ENCODE measurements at places on chromosomes 2 and 18.

- no peak for DNase-seq
These were observed 125.5 kb downstream of the MC4R start for GRCh38 chr18:60247103-60247502.

DNA sequence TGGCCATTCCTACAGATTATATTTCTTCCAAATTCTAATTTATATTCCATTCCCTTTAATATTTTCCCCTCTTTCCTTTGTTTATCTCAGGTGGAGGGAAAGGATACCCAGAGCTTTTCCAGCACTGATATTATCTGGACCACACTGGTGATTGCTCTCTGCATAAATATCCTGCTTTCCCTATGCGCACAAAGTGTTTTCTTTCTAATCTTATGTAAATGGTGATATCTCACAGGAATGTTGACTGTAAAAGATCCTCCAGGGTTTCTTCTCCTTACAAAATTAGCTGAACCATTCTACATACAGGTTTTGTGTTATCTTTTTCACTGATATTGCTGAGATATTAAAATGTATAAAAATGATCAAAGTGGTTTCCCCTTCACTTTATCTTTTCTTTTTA is 59.1 kb upstream of the GALNT13 start:
- no peak for DNase-seq

DNA sequence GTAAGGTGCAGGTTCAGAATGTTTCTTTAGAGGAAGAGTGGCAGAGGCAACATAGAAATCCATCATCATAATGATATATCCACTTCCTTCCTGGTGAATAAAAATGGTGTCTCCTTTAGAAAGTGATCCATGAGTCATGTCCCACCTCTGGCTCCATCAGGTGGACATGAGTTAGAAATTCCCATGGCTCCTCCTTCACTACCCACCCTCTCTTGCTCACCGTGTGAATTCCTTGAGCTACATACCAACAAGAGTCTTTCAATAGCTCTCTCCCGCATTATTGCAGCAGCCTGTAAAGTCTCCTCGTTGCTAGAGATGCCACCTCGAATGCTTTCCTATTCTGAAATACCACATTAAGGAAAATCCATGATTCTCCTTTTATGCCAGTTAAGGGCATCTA is 317.6 kb downstream of the LNPK start:
- no peak for DNase-seq

DNA sequence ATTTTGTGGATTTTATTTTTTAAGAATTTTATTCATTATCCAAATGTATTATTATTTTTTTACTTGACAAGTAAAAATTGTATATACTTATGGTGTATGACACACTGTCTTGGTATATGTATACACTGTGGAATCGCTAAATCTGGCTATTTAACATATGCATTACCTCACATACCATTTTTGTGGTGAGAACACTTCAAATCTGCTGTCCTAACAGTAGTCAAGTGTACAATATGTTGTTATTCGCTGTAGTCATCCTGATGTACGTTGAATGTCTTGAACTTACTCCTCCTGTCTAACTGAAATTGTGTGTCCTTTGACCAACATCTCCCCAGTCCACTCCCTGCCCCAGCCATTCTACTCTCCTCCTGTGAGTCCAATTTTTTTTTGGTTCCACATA is 153.2 kb upstream of the PTPRM start:
- no peak for DNase-seq

DNA sequence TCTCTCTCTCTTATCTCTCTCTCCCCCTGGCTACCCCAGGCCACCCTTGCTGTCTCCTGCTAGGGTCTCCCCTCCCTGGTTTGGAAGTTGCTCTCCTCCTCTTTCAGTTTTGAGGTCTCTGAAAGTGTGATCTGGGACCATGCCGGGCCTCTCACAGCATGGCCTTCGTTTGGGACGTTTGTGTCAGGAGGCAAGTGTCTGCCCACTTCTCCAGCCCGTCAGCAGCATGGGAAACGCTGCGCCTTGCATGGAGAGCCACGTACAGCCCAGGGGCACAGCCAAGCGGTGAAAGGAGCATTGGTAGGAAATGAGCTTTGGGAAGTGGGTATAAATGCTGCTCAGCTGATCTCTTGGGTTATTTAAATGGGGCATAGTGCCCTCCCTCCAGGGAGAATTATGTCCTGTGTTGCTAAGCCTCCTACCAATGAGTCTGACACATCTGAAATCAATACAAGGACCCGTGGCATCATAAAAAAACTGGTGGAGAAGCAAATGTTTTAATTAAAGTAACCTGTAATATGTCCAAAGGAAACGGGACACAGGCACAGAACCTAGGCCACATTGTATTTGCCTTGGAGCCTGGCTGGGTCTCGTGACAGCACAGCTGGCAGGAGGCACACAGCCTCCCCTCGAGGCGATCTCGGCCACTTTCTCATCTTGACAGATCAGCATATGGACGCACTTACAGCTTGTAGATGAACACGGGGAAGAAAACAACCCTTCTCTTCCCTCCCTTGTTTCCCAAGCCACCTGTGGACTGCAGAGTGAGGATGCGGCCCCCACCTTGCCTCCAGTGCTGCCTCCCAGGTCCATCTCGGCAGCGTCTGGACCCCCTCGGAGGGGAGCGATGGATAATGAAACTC is 72.7 kb downstream of the SH3RF3 start:
- no peak for DNase-seq

DNA sequence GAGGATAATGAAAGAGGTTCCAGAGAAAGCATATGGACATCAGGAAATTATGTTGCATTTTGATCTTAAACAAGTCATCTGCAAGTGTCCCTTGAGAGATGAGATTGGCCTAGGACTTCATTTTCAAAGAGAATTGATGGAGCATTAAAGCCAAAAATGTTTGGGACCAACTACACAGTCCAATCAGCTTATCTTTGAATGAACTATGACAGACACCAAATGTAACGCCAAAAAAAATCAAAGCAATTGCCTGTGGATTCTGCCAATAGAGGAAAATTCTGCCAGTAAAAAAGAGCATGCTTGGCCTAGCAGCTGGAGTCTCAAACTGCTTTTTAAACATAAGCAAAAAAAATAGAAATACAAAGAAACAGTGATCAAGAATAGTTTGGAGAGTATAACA is 594.5 kb upstream of the CHAC2 start:
- no peak for DNase-seq

GRCh38 chr2:116435648-116436047 is 1378.8 kb upstream of the DDX18 start:
- no peak for DNase-seq

DNA sequence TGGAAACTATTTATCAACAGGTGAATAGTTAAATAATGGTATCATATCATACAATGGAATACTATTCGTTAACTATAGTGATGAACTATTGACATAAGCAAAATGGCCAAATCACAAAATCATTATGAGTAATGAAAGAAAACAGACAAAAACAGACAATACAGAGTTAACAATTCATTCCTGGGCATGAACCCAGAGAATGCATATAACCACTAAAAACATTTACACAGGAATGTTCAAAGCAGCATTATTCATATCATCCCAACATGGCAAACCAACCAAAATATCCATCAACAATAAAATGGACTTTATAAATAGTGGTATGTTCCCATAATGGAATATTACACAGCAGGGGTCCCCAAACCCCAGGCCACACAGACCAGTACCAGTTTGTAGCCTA is 131.2 kb upstream of the CYP1B1 start:
- no peak for DNase-seq

DNA sequence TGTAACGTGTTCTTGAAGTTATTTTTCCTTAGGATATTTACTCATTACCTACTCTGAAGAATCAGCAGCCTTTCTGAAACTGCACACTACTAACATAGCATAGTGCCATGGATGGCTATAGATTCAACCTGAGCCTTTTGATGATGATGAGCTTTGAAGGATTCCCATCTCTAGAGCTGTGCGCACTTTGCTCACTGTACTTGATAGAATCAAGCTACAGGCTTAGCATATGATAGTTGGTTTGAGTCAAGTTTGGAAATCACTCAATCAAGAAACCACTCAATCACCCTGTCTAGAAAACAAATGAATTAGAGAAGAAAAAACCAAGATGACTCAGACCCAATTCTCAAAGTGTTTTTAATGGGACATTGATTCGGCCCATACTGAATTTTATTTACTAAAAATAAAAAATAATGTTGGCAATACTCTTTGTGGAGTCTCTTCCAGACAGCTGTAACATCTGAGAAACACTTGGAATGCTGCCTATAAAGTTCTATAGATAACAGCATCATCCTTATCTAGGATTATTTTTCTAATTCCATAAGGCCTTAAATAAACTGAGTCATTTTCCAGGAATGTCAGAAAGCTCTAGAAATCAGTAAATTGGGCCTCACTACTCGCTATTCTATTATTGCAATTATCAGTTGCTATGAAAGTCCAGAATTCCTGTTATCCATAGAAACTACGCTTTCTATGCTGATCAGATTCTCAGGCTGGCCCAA is 259.0 kb upstream of the ERBB4 start:
- DNase-seq, result no peak

- no peak for DNase-seq
These were observed 11.9 kb downstream of the GAL3ST2 start for GRCh38 chr2:241788572-241788971.

- no peak for DNase-seq
These were observed 12.9 kb downstream of the ERFE start for GRCh38 chr2:238171575-238172187.

DNA sequence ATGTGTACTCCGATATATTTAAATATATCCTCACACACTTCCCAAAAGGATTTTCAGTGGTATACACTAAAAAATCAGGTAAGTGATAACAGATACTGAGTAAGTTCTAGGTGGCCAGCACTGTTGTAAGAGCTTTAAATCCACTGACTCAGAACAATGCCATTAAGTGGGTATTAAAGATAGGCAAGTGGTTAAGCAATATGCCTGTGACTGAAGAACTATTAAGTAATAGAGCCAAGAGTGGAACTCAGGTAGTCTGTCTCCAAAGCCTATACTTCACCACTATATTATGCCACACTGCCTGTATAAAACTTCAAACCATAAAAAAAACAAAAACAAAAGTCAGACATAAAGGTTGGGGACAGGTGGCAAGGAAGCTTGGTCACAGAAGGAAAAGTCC is 37.2 kb downstream of the THUMPD2 start:
- no peak for DNase-seq

DNA sequence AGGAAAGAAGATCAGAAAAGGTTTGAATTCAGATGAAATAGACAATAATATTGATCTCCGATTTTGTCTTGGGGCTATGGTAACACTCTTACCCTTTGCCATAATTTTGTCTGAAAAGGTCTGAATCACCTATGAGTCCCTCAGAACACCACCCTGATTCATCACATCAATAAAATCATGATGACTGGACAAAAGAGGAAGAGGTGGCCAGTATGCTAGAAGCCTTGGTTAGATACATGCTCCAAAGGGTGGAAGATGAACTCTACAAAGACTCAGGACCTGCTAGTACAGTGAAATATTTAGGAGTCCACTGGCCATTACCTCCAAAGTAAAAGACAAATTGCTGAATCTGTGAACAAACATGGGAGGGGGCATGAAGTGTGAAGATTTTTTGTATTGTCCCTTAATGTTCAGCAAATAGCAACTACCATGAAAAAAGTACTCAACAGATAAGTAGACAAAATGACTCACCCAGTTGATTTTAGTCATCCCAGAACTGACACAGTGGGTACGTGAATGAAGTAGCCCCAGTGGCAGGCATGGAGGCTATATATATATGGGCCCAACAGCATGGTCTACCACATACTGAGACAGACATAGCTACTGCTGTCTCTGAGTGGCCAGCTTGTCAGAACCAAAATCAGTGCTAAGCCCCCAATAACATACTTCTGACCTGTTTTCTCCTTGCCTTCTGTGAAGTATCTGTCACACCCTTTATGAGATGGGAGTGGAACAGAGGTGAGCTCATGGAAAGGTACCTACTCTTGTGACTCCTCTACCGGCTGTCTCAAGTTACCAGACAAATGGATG is 36.5 kb upstream of the GLS start:
- peak; percentile 49 for DNase-seq

GRCh38 chr2:18597618-18598017 is 8.2 kb upstream of the NT5C1B start:
- no peak for DNase-seq

DNA sequence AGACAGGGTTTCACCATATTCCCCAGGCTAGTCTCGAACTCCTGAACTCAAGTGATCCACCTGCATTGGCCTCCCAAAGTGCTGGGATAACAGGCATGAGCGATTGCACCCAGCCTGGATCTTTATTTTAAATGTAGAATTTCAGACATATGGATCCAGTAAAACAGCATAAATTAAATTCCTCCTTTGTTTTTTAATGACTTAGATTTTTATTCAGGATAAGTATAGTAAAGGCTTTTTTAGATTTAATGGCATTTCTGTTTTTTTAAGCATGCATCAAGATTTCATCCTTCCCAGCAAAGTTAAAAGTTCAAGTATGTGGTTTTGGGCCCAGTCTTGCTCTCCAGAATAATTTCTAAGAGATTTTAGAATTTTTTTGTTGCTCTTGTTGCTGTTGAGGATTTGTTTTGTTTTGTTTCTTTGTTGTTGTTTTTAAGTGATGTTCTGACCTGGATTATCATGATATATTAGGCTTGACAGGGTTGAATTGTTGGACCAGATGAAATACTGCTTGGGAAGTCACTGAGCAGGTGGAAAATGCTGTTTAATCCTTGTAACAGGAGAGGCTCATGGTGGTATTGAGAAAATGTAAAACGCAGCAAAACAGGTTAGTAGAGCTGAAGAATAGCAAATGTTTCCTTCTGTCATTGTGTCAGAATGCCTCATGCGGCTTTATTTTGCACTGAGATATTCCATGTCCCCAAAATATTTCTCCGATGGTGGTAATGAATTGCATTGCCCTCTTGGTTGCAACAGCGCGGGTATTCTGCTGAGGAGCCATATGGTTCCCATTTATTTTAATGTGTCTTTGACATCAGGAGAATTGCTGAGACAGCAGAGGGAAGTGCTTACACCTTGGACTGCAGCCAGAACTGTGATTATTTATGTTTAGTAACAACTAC is 147.9 kb downstream of the GALNT3 start:
- DNase-seq, result no peak

- peak; percentile 34 for DNase-seq
These were observed 99.1 kb upstream of the NEUROD1 start for GRCh38 chr2:181779288-181780021.

GRCh38 chr18:74718312-74718711 is 120.6 kb downstream of the ZNF407 start:
- DNase-seq, result no peak

GRCh38 chr2:50597206-50597605 is 434.7 kb downstream of the NRXN1 start:
- DNase-seq, result no peak

- no peak for DNase-seq
These were observed 29.0 kb downstream of the LPIN1 start for GRCh38 chr2:11775384-11775783.

DNA sequence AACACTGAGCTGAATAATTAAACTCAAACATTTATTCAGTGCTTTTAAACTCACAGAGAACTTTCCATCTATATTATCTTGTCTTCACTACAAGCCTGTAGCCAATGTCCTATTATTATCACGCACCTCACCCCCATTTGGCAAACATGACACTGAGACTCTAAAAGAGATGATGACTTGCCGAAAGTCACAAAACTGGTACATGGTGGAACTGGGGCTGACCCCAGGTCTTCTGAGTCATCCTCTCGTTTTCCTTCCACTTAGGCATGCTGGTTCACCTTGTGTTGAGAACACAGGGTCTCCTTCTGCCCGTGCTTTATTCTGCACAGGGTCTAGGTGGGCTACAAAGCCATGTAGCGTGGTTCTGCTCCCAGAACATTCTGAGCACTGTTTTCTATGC is 230.0 kb upstream of the MGAT5 start:
- DNase-seq, result no peak
